Dermis blood vessel endothelial cell (primary cell): ENCODE measurements at places on chromosomes 5 and 9. TPM values are rescaled to one million over a fixed set of nuclear protein-coding genes. Genes with fewer than 3 reads are reported as not detected.

KIAA0825 gene
- total RNA-seq: 1.0 and 1.9 TPM in 2 replicates

GRCh38 chr9:124022201-124023121, 10.9 kb downstream of the LHX2 start:
- no peak for DNase-seq

DNA sequence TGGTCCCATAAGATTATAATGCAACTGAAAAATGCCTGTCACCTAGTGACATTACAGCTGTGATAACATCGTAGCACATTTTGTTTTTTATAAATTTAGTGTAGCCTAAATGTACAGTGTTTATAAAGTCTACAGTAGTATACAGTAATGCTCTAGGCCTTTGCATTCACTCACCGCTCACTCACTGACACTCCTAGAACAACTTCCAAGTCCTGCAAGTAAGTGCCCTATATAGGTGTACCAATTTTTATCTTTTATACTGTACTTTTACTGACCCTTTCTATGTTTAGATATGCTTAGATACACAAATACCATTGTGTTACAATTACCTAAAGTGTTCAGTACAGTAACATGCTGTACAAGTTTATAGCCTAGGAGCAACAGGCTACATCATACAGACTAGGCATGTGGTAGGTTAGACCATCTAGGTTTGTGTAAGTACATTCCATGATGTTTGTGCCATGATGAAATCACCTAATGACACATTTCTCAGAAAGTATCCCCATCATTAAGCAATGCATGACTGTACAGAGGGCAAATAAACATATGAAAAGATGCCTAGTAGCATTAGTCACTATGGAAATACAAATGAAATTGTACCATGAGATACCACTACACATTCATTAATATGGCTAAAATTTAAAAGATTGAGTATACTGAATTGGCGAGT, 127.6 kb downstream of the TRPM6 start:
- no peak for DNase-seq

- DNase-seq: no peak
These were observed 40.4 kb downstream of the NAA35 start for GRCh38 chr9:85981369-85981768.

DNA sequence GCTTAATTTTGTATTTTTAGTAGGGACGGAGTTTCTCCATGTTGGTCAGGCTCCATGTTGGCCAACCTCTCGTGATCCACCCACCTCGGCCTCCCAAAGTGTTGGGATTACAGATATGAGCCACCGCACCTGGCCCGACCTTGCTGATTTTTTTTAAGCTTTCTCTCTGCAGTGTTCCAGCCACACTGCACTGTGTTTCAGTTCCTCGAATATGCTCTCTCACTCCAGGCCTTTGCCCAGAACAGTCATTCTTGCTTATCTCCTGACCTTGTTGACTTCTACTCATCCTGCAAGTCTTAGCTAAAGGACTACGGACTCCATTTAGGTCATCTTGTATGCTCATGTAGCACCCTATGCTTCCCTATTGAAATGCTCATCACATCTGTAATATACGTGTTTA, 3.3 kb downstream of the SNAPC3 start:
- DNase-seq: no peak
